Omental fat pad (tissue), 4 donors: ENCODE measurements at places on chromosomes 3 and 15. TPM values are rescaled to one million over a fixed set of nuclear protein-coding genes. Genes with fewer than 3 reads are reported as not detected.

DNA sequence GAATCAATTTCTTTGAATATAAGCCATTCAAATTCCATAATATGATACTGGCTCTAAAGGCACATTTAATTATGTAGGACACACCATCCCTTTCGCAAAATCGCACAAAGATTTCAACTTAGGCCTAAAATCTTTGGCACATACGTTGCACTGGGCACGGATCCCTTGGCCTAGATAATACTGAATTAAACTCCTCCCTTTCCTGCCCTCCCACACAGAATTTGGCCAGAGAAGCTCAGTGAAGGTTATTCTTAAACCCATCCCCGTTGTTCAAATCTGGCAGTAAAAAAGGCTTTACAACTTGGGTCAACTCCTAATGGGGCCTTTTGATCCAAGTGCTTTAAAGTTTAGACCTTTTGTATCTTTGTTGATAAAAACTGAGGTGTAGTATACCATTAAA, 247.2 kb downstream of the PTPRG start:
- DNase-seq, result no peak

- DNase-seq, result no peak
Measured at GRCh38 chr3:185172086-185173049, 19.5 kb upstream of the C3orf70 start.

GRCh38 chr15:41627203-41627602, 33.0 kb upstream of the MGA start:
- DNase-seq, result no peak

- no peak for DNase-seq
Measured at GRCh38 chr15:101108461-101108775, 143.4 kb downstream of the CHSY1 start.

DNA sequence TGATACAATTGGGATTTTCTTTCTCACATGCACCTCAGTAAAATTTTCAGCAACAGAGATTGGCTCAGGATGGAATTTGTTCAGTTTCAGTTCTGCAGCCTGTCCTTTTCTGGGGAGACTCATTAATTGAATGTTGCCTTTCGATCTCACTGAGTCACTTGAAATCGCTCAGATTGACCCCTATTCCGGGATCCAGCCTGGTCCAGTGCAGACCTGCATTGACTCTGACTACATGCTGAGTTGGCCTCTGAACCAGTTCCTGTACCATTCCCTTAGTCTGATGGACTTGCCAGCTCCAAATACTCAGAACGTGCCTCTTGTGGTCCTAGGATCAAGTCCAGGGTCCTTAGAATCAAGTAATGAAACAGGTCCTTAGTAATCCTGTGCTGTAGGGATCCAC, 9.4 kb downstream of the IGF1R start:
- DNase-seq, result no peak

GRCh38 chr15:66503780-66504562, 684 bp downstream of the RPL4 start:
- no peak for DNase-seq

DNA sequence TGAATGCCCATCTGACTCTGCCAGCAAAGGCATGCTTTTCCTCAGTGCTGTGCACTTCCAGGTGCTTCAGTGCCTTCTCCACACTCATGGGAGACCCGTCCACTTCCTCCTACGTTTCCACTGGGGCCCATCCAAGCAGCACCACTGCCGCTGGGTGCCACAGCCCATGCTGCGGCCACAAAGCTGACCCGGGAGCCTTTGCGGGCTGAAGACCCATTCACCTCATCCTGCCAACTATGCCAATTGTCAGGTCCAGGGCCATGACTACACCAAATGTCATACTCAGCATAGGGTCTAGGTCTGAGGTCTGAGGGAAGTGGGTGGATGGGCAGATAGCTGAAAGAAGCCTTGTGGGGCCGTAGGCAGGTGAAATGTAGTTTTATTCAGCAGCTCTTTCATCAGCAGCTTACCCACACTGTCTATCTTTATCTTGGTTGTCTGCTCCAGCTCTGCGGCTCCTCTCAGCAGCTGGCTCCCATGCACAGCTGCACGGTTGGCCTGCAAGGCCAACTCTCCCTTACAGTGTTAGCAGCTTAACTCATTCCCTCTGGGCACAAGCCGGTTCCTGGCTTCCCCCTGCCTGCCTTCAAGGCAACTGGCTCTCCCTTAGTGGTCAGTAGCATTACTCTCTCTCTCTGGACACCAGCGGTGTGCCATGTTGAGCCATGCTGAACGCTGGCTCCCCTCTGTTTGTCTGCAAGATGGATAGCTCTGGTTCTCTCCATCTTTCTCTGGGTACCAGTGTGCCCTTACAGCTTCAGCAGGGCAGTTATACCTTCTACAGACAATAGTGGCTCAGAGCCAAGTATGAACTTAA, 63.7 kb upstream of the SIAH2 start:
- DNase-seq, result no peak

GRCh38 chr3:155425396-155425795, 131.9 kb upstream of the STRIT1 start:
- no peak for DNase-seq

- DNase-seq, result no peak
Measured at GRCh38 chr3:42814914-42815507, 5.8 kb downstream of the ACKR2 start.

DNA sequence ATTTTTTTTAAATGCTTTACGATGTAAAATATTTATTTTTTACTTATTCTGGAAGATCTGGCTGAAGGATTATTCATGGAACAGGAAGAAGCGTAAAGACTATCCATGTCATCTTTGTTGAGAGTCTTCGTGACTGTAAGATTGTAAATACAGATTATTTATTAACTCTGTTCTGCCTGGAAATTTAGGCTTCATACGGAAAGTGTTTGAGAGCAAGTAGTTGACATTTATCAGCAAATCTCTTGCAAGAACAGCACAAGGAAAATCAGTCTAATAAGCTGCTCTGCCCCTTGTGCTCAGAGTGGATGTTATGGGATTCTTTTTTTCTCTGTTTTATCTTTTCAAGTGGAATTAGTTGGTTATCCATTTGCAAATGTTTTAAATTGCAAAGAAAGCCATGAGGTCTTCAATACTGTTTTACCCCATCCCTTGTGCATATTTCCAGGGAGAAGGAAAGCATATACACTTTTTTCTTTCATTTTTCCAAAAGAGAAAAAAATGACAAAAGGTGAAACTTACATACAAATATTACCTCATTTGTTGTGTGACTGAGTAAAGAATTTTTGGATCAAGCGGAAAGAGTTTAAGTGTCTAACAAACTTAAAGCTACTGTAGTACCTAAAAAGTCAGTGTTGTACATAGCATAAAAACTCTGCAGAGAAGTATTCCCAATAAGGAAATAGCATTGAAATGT, 15.6 kb downstream of the THBS1 start:
- DNase-seq, result no peak

- no peak for DNase-seq
Measured at GRCh38 chr15:78315686-78316282, 16.4 kb upstream of the SKIC8 start.

Gene AZI2
- total RNA-seq, result 136 TPM

DNA sequence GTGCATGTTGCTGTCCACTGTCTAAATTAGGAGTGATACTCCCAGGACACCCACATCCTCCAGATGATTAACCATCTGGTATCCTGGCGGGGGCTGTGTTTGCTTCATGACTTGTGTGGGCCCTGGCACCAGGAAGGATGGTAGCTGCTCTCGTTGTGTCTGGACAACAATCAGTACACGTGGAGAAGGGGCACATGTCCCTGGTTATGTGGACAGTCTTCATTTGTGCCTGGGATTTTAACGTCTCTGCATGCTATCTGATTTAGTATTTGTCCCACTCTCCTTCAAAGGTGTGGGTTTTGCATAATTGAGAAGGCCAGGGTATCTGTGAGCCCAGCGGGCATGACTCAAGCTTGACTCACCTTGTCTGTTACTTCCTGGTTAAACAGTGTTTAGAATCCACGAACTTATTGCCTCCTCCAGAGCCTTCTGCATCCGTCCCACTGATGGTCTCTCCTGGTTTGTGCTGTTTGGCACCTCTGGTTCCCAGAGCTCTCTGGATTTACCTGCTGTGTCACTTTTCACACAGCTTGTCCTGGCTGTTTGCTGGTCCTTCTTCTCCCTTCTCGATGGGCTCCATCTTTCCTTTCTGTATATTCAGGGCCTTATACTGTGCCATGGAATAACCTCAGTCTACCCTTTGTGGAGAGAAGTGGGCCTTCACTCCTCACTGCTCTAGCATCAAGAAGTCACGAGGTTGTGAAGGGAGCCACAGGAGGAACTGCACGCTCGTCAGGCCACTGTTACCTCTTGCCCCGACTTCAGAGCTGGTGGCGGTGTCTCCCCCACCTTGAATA, 32.5 kb downstream of the ARNT2 start:
- DNase-seq, result no peak

- DNase-seq, result no peak
Measured at GRCh38 chr15:97962263-97962662, 1.8 kb downstream of the ARRDC4 start.

DNA sequence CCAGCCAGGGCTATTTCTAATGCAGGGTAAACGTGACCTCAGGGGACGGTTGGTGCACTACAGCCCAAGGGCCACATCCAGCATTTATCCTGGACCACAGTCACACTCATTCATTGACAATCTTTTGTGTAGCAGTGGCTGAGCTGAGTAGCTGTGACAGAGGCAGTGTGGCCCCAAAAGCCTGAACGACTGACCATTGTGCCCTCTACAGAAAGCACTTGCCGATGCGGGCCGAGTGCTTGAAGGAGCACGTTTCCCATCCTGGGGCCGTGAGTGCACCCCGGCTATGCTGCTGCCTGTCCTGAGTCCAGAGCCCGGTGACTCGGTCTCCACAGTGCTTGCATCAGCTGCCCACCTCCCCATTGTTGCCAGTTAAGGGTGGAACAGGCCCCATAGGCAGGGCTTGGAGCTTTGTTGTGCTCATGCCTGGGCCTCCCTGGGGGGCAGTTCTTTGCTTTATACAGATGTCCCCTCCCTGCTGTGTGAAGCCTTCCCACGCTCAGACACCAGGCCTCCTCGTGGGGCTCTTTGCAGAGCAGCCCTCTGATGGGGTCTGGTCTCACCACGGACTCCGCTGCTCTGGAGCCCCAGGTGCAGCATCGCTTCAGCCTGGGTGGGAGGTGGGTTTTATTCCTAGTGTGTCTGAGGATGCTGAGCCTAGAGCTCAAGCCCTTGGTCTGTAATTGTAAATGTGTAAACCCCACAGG, 13.0 kb upstream of the SNRPA1 start:
- DNase-seq, result no peak

- no peak for DNase-seq
Measured at GRCh38 chr15:39172380-39173281, 408.2 kb upstream of the THBS1 start.

DNA sequence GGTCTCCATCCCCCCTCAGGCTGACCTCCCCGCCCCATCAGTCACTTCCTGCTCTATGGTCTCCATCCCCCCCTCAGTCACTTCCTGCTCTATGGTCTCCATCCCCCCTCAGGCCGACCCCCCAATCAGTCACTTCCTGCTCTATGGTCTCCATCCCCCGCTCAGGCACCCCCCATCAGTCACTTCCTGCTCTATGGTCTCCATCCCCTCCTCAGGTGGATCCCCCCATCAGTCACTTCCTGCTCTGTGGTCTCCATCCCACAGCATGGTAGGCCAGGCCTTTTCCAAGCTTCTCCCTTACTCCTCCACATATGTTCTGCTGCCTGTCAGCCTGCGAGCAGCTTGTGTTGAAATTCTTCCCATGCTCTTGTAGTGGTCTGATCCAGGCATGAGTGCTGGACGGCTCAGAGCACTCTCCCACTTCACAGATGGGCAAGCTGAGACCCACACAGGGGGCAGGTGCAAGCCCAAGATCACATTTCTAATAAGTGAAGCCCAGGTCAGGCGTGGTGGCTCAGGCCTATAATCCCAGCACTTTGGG, 36.8 kb downstream of the BDH1 start:
- no peak for DNase-seq

DNA sequence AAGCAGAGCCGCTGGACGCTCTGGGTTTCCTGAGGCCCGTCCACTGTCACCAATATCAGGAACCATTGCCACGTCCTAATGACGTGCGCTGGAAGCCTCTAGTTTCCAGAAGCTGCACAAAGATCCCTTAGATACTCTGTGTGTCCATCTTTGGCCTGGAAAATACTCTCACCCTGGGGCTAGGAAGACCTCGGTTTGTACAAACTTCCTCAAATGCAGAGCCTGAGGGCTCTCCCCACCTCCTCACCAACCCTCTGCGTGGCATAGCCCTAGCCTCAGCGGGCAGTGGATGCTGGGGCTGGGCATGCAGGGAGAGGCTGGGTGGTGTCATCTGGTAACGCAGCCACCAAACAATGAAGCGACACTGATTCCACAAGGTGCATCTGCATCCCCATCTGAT, 3.3 kb downstream of the RHO start:
- no peak for DNase-seq
